ENCODE measurements at places on chromosomes 11 and 22. TPM values are rescaled to one million over a fixed set of nuclear protein-coding genes. Genes with fewer than 3 reads are reported as not detected.

Gene TOMM22
- 71.4 TPM for total RNA-seq

Gene HMBS
- 17.4 TPM for total RNA-seq

Gene KDELR3
- 3.2 TPM for total RNA-seq

Gene CHRNA10
- 0.48 TPM for total RNA-seq

Gene LGR4
- total RNA-seq: 24.8 TPM

Gene JAML
- not detected for total RNA-seq

Gene ART1
- not detected for total RNA-seq

Gene KCNJ1
- 0.43 TPM for total RNA-seq

Gene TMEM258
- 30.8 TPM for total RNA-seq

Gene BTBD10
- 107 TPM for total RNA-seq

Gene DKK3
- total RNA-seq: 285 TPM

Gene OR8D1
- total RNA-seq: not detected

Gene OR5P2
- total RNA-seq: not detected

Gene DUSP8
- total RNA-seq: 0.96 TPM

Gene GLYAT
- not detected for total RNA-seq

Gene OR56B1
- not detected for total RNA-seq

Gene PGM2L1
- 8.7 TPM for total RNA-seq

Gene DDI1
- not detected for total RNA-seq

Gene HEPACAM
- total RNA-seq: not detected

Gene NUP98
- 117 TPM for total RNA-seq

Gene ZBTB16
- 2.4 TPM for total RNA-seq

Gene CFL1
- 598 TPM for total RNA-seq

Gene ARFIP2
- total RNA-seq: 47.3 TPM

Gene MYO7A
- total RNA-seq: 0.24 TPM

Gene BBOX1
- total RNA-seq: 2.7 TPM

Gene MMP12
- not detected for total RNA-seq

Gene GPHA2
- not detected for total RNA-seq

Gene CABP4
- total RNA-seq: not detected

Gene MS4A7
- not detected for total RNA-seq

Gene CHRDL2
- total RNA-seq: not detected

Gene ANGPTL5
- total RNA-seq: not detected

Measured in tracheal epithelial cell (primary cell).